ENCODE measurements at places on chromosomes 2 and 18.

DNA sequence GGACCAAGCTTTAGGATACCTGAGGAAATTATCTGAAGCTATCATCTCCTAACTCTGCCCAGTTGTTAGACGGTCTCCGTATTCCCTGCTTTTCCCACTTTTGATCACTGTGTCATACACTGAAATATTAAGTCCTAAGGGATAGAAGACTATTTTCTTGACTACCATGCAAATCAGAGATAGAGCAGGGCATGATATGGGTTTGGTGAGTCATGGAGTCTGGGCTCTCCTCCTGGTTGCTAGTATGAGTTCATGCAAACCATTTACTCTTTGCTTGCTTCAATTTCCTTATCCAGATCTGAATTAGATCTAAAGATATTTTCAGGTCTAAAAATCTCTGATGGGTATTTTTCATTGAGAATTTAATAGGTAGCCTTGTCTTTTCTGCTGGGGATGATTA, 55.0 kb downstream of the EHBP1 start:
- no peak for DNase-seq

DNA sequence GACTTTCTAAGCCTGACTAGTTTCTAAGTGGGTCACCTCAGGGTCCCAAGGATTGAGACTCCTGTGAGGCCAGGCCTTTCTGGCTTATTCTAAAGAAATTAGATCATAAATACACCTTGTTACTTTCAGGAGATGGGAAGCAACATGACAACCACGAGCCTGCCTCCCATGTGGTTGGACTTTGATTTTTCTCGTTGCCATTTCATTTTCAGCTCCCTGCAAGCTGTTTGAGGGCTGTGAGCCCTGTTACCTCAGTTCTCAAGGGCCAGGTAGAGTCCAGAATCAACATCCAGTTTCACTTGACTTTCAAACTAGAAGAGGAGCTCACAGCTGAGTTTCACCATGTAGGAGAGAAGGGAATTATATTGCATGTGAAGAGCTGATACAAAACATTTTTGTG, 159.8 kb upstream of the BCL2L11 start:
- no peak for DNase-seq

DNA sequence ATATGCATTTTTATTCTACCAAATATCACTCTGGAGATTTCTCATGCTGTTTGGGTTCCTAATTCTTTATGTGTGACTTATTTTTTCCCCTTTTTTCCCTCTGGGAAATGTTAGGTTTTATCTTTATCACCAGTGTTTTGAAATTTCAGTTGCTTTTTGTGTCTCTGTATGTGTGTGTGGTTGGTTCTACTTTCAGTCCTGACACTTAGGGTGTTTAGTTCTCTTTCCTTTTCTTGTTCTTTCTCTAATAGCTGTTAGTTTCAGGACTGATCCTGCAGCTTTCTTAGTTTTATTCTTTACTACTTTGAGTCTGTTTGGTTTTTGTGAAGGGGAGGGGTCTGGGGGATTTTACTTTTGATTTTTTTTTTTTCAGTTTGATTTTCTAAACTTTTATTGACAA, 23.1 kb downstream of the PPM1B start:
- DNase-seq = no peak

GRCh38 chr2:25234738-25235137, 66.4 kb upstream of the POMC start:
- DNase-seq = peak; percentile 86

DNA sequence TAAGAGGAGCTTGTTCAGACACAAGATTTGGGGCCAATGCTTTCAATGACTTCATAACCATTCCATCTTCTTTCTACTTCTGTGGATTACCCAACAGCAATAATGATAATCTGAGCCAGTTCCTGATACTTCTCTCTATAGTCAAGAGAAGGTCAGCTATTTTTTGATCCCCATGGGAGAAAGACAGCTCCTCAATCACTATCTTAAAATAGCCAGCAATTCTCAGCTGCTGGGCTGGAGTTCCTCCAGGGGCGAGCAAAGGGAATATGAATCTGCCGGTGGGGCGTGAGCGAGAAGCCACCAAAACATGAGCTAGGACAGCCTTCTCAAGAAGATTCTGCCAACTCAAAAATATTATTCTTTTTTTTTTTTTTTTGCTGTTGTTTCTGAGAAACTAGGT, at the start of gene TMEM182:
TSS of gene TMEM182 (plus strand) at position 269 of the 400 bp plus-strand sequence. CDS start 187 bp downstream, outside the sequence.
- DNase-seq = no peak

DNA sequence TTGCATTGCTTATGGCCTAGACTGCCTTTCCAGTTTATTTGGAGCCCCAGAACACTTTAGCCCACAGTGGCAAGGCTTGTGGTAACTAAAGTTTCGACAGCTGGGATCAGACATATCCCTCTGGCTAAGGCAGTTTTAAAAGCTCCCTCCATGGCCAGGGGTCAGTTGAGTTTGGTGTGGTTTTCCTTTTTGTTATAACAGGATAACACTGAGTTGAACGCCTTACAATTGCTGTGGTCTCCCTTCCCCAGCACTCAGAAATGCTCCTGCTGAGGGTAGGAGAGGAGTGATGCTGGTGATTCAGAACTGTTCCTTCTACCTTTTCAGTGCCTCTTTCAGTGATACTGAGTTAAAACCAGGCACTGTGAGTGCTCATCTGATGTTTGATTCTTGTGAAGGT, 182.6 kb downstream of the GULP1 start:
- no peak for DNase-seq

DNA sequence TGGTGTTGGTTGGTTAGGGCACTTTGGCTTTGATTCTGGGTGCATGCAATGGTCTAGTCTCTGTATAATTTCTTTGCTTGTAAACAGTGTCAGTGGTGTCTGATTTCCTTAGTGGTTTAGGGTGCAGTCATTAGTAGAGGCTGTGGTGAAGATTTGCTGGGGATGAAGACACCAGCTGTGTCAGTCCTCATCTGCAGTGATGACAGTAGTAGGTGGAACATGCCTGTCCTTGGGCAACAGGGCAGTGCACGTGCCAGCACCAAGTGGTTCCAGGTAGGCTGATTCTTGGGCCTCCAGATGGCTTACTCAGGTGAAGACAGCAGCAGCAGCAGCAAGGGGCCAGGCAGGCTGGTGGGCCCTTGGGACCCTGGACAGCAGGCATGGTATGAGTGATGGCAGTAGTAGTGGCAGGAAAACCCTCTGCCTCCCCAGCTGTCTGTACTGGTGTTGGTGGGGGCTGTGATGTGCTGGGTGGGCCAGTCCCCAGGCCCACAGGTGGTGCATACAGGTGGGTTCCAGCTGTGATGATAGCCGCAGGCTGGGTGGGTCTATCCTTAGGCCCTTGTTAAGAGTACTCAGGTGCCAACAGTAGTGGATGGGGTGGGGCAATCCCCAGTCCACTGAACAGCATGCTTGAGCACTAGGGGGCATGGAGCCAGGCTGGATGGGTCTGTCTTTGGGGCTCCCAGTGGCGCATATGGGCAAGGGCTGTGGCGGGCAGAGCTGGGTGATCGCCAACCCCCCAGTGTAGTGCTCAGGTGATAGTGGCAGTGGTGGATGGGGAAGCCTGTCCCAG, 140.7 kb upstream of the THUMPD2 start:
- DNase-seq = no peak

- no peak for DNase-seq
Measured at GRCh38 chr2:128108166-128108565, 17.2 kb downstream of the UGGT1 start.

- DNase-seq = no peak
Measured at GRCh38 chr18:55343396-55344073, 244.5 kb downstream of the TCF4 start.

- DNase-seq = no peak
Measured at GRCh38 chr2:158835431-158835830, 40.3 kb downstream of the DAPL1 start.

GRCh38 chr2:218448934-218449333, 30.0 kb downstream of the VIL1 start:
- peak; percentile 19 for DNase-seq

DNA sequence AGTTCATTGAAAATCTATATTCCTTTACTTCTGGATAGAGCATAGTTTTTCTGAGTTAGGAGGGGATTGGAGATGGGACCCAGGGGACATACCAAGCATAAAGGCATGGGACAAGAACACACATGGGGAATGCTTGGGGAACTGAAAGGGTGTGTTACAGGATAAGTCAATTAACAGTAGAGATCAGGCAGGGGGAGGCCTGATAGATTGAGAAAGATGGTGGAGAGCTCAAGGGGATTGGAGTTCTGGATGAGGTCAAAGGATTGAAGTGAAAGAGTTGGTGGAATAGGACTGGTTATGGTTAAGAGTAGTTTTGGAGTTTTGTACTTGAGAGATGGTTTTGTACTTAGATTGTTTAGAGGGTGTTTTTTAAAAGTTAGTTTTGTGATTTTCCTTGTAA, 16.1 kb downstream of the ACSL3 start:
- DNase-seq = no peak

DNA sequence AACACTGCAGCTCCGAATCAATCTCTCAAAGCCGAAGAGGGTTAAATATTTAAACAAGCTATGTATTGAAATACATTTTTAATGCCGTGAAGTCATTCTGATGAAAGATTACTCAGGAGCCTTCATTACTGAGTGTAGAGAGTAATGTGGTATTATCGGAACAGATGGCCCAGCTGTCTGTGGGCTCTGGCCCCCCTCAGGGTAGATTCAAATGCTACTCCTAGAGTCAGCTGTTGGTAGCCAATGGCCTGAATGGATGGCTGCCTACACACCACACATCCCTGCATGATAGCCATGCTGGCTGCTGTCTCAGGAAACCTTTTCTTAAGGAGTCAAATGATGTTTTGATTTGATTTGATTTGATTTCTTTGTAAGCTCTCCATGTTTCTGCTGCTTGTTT, 732.3 kb upstream of the CELF4 start:
- no peak for DNase-seq

DNA sequence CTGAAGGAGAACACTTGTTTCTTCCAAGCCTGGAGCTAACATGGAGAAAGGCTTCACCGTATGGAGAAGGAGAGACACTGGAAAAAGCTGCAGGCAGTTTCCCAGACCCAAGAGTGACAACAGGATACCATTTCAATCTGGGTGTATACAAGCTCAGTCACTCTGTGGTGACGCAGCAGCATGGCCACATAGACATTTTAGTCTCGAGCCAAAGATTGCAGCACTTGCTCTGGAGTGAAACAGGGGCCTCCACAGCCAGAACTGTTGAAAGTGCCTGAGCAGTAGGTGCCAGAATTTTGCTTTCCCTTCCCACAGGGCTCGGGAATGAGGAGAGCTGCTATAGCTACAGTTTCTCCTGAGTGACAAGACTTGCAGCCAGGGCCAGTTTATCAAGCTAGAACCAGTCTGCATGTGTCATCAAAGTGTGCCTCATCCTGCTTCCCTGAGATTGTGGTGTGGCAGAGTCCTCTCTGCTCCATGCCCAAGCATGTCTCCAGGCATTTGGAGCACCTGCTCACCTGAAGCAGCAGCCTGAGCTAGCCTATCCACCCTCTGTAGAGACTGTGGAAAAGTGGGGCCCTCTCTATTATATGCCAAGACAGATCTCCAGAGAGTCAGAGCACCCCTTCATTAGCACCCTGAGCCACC, 234.6 kb upstream of the CDH19 start:
- DNase-seq = no peak

DNA sequence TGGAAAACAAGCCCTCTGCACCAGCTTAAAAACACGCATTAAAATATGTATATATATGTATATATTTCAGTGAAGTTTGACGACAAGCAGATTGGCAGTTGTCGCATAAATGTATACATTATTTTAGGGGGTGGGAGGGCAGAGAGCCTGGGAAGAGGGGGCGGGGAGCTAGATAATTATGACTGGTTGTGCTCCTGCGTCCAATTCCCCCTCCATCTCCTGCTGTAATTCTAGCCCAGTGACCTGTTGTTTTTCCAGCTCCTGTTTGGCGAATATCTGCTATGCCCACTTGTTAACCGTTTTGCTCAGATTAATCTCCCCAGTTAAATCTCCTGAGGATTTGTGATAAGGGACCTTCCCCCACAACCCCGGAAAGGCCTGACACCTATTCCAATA, 656 bp downstream of the UNC80 start:
- DNase-seq = peak; percentile 26

GRCh38 chr2:66576561-66577320, 141.8 kb downstream of the MEIS1 start:
- no peak for DNase-seq

GRCh38 chr2:208222351-208222750, 32.5 kb downstream of the IDH1 start:
- no peak for DNase-seq

DNA sequence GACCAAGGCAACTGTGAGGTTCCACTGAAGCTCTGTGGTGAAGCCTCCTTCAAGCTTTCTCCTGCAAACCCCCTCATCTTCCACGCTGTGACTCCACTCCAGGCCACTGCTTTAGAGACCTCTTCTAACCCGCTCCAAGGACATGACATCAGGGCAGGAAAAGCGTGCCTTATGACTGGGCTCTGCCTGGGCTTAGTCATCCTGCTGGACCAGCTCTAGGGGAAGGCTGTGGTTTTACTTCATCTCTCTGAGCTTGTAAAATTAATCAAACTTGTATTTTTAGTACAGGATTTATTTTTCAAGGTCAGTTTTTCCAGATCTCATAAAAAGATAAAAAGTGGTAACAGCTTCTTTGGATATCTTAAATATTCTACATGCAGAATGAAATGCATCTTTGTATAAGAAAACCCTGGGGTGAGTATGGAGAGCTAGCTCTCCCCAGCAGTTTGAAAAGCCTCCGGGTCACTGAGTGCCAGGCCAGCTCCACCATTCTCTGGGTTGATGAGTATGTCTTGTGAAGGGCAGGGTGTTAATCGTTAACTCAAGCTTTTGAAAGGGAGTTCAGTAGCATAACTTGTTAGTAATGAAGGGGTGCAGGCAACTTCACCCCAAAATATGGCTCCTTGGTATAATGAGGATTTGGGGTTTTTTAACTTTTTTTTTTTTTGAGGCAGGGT, 33.1 kb upstream of the YPEL5 start:
- DNase-seq = no peak

DNA sequence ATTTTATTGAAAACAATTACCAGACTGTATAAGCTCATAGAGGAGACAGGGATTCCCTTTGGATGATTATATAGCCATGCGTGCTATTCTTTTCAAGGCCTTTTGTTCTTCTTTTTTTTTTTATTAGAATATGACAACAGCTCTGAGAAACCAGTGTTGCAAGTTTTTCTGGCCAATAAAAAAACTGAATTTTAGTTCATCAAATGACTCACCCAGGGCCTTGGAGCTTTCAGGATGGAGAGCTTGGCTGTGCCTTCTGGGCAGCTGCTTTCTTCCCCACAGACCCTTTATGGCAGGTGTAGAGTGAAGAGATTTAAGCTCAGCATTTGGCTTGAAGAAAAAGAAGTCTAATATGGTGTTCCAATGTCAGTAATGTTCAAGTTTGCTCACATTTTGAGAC, 497.9 kb upstream of the FANCL start:
- DNase-seq = no peak
